ENCODE measurements at places on chromosomes 12 and 14.

- DNase-seq: no peak
Observed at GRCh38 chr12:88248606-88249005, 106.5 kb downstream of the TMTC3 start.

GRCh38 chr14:60222820-60223219, 26.2 kb upstream of the PPM1A start:
- no peak for DNase-seq

DNA sequence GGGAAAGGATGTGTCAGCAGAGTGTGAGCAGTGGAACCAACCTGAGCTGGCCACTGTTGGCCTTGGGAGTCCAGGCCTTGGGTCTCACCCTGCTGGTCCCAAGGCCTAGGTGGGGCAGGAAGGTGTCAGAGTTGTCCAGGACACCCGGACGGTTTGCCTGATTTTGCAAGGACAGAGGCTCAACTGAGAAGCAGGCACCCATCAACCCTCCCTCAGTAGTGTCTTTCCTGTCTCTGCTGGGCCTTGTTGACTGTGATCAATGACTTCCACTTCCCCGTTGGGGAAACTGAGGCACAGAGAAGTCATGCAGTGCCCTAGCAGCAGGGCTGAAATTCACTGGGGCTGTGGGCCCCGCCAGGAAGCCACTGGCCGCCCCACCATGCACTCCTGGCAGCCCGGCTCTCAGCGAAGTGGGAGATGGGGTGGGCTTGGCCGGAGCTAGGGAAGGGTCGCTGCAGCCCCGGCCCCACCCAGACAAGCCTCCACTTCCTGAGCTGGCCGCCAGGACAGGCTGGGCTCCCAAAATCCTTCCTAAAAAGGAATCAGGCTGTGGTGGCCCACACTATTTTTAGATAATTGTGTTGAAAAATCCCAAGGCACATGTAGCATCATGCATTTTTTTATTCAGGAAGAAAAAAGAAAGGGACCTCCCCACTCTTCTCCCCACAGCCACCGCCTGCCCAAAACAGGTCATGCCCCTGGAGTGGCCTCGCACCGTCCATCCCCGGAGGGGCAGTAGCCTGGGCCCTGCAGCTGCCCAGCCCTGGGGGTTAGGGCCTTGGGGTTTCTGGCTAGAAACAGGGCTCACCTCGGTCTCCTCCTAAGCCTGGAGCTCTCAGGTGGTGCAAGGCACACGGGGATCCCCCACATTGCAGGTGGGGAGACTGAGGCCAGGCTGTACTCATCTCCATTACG, 127.4 kb downstream of the CALM1 start:
- DNase-seq: no peak

GRCh38 chr12:24499151-24500146, 449.5 kb downstream of the BCAT1 start:
- DNase-seq: no peak

All from T1000 (cell line).